ENCODE measurements at places on chromosomes 16 and 17.
A peak's percentile ranks its signal among the peaks of the same experiment; 100 is the strongest.

GRCh38 chr17:537133-537532, 177.5 kb downstream of the VPS53 start:
- no peak for DNase-seq

GRCh38 chr16:59210955-59211541, 476.9 kb upstream of the GOT2 start:
- peak; percentile 13 for DNase-seq

DNA sequence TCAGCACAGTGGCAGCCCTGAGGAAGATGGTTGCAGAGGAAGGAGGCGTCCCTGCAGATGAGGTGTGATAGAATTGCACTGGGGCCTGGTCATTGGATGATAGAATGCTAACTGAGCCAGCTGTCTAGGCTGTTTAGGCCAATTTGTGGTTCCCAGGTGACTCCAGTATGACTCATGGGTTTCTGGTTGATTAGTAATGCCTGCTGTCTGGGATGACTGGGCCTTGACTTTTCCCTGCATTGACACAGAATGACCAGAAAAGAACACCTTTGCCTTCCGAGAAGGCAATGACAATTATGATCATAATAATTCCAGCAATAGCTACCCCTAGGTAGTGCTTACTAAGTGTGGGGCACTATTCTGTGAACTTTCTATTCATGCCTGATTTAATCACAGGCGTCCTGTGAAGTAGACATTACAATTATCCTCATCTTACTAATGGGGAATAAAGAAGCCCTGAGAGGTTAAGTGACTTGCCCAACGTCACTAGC, 31.5 kb downstream of the USP43 start:
- DNase-seq = peak; percentile 17

DNA sequence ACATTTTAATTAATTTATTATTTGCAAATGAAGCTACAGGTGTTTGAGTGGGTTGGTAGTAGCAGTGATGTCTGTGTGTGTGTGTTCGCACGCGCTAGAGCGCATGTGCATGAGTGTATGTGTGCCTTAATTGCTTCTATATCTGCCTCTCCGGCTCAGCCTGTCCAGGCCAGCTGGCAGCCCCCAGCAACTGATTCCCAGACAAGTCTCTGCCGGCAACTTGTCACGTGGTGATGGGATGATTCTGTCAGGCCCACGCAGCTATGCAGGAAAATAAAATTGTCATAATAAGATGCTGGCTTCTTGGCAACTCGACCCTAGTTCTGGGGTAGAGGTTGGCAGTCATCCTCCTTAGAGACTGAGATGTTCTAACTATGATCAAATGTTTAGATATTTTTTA, 712.8 kb upstream of the SOX9 start:
- no peak for DNase-seq

DNA sequence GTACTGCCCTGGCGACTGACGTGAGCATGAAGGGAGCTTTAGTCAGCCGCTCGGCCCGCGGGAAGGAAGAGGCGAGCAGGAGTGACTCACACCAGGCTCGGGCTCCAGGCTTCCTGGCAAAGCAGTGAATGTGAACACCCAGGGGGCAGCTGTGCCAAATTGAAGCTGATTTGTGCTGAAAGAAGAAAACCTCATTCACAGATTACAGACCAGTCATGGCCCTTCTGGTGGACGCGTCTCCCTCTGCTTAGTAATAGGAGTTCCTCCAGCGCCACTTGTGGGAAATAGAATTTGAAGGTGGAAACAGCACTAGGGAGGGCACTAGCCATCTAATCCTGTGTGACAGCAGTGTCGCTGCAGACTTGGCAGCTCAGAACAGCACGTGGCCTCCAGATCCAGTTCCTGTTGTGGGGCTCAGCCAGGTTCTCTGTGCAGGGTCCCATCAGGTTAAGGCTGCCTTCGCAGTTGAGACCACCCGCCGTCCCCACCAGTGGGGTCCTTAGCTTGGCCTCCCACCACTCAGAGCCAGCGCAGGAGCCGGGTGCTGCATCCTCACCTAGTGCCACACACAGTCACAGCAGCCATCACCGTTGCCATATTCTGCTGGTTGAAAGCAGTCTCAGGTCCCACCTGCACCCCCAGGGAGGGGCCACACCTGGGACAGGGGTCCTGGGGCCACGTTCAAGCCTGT, 164.5 kb upstream of the CHMP6 start:
- peak; percentile 96 for DNase-seq

DNA sequence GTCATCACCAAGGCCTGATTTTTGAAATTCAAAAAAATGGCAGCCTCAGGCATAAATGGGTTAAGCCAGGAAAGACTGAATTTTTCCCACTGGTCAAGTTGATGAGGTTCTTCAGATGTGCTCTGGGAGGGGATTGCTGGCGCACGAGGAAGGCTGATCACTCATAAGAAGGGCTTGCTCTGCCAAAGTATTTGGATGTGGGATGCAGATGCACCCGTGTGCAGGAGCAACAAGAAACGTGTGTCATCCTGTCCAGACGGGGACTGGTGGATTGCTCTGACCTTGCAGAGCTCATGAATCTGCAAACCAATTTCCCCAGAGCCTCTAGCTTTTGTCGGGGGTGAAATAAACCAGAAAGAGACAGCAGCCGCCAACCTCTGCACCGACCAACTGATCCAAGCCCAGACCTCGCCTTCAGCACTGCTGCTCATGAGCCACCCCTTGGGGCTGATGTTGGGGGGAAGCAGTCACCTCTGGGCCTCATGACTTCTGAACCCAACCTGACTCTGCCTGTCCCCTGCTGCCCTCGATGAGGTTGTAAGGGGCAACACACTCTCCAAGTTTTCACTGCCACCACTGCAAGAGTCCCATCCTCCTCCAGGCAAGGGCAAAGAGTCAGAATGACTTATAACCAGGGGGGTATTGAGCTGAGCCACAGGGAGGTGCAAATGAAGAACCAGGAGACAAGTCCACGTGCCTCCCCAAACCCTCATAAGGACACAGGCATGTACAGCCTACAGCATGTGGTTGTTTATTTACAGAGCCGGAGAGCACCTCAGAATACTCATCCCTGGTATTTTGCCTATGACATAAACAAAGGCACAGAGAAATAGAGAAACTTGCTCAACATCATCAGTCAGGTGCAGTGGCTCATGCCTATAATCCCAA, 452.0 kb downstream of the SOX9 start:
- DNase-seq = no peak

DNA sequence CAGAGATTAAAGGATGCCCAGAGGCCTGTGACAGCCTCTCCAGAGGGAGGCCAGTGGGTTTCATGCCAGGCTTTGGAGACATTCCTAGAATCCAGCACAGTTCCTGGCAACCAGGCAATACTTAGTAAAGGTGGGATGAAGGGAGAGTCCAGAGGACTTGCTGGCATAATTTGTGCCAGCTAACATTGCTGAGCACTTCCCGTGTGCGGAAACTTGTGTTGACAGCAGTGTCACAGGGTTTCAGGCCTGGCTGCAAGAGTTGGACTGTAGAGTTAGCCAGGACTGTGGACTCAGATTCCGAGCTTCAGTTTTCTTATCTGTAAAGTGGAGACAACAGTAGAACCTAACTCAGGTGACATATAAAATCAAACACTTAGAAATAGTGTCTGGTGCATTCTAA, 141.7 kb downstream of the SALL1 start:
- no peak for DNase-seq
